ENCODE measurements at places on chromosomes 5 and 9. TPM values are rescaled to one million over a fixed set of nuclear protein-coding genes. Genes with fewer than 3 reads are reported as not detected.

The ASPN gene
- total RNA-seq: not detected

The CDH10 gene
- total RNA-seq: 0.58 TPM

The HEXB gene
- total RNA-seq: 94.2 TPM

The GADD45G gene
- not detected for total RNA-seq

The KCNN2 gene
- total RNA-seq: 0.22 TPM

The MARCHF6 gene
- total RNA-seq: 27.0 TPM

The CTXN3 gene
- total RNA-seq: not detected

The PALM2AKAP2 gene
- total RNA-seq: 3.8 TPM

The SVEP1 gene
- 0.29 TPM for total RNA-seq

The TAF11L9 gene
- total RNA-seq: not detected

The BICD2 gene
- 35.0 TPM for total RNA-seq
